SK-MEL-5 (cell line): ENCODE measurements at places on chromosomes 1 and 21.

DNA sequence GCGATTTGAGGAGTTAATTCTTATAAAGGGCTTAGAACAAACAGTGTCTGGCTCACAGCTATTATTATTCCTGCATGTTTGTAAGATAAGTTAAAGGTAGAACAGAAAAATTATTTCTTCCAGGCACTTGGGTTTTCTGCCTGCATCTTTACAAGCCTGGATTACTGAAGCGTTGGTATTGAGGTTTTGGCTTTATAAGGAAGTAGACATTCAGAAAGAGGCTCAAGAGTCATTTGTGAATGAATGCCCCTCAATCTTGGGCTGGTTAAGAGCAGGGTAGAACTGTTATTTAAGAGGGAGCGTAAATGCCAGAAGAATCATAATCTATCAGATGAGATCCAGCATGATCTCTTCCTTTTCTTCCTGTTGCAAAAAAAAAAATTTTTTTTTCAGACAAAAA, 77.3 kb upstream of the ARID1A start:
- no peak for DNase-seq

- DNase-seq, result no peak
Observed at GRCh38 chr1:231410036-231410612, 12.0 kb downstream of the EGLN1 start.

- DNase-seq, result peak; percentile 74
Observed at GRCh38 chr1:11650331-11650991, 3.8 kb downstream of the FBXO2 start.

- DNase-seq, result no peak
Observed at GRCh38 chr1:37175666-37176215, 141.4 kb upstream of the GRIK3 start.

DNA sequence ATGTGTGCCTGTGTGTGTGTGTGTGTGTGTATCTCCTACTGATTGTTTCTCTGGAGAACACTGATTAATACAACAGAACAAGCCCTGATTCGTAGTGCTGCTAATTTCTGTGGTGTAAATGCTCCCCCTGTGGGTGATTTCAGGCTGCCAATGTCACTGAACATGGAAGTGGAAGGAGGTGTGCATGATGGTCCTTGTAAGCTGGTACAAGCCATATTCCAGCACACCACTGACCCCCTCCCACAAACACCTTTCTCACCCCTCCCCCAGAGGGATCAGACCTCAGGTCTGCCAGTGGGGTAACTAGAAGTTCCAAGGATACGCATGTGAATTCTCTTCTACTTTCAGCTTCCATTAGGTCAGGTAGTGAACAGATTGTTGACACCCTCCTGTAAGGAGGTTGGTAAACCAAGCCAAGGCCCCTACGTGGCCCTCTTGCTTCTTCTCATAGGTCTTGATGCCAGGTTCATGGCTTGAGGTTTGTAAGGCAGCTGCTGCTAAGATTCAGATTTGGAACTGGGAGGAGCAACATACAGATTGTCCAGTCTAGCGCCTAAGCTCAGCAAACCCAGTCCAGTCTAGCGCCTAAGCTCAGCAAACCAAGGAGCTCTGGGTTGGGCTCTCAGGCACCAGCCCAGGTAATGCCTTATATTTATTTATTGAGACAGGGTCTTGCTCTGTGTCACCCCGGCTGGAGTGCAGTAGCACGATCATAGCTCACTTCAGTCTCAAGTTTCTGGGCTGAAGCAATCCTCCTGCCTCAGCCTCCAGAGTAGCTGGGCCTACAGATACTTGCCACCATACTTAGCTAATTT, 38.7 kb downstream of the DHCR24 start:
- DNase-seq, result no peak

GRCh38 chr21:28937737-28938136, 54.9 kb downstream of the LTN1 start:
- DNase-seq, result no peak

DNA sequence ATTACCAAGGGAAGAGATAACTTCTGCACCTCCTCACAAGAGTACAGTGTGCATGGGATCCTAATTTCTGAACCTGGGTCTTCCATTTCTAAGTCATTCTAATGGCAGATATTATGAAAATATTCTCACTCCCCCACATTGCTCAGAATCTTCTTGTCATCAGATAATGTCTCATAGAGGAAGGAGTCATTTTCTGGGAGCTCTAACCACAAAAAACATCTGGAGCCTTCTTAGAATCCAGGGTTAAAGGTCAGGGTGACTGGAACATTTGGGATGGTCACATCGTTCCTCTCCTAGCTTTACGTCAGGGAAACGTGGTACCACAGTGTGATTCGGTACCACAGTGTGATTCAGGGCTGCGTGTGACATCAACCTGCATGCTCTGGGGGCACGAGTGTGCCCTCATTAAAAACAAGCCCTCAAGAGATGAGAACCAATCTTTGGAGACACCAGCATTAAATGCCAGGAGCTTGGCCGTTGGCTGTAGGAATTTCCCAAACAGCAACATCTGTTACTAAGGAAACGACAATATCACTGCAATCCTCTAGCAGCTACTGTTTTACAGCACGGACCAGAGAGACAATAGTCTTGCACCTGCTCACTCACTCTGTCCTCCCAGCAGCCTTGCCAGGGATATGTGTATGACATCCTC, 179.1 kb downstream of the PSMG1 start:
- no peak for DNase-seq

DNA sequence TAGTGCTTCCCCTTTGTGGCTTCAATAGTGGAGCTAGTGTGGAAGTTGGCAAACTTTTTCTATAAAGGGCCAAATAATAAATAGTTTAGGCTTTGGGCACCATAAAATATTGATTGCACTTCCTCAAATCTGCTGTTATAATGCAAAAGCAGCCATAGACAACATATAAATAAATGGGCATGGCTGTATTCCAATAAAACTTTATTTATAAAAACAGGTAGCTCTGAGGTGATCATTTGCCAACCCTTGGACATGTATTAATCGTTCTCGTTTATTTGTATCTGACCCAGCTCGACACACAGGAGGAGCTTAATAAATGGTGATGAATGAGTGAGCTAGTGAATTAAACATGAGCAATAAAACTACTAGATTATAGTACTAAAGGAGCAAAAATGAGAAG, 13.3 kb downstream of the KAZN start:
- no peak for DNase-seq

GRCh38 chr1:172657586-172657985, 1.3 kb upstream of the FASLG start:
- DNase-seq, result no peak

DNA sequence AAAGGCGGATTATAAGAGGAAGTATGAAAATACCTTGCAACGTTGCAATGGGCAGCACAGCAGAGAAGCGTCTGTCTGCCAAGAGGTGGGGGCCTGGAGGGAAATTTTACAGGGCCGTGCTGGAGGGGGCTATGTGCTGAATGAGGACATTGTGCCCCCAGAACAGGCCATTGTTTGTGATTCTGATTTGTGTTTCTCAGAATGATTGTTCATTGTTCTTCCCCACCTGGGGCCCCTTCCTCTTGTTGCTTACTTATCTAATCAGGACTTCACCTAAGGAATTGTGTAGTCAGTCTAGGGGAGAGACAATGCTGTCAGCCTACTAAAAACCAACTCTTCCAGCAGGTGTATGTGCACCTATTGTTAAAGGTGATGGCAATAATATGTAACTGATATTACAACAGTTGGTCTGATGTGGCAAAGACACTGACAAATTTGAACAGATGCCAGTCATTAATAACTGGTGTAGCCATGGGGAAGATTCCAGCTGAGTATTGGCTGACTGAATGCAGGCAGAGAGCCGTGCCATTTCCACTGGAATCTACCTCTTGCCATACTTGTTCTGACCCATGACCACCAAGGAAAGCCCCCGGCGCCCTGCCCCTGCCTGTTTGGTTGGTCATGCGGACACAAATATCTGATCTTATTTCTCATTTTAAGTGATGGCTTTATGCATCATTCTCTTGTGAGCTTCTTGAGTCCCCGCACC, 45.2 kb upstream of the PSEN2 start:
- no peak for DNase-seq

GRCh38 chr1:100349246-100349645, 3.1 kb upstream of the CDC14A start:
- no peak for DNase-seq

DNA sequence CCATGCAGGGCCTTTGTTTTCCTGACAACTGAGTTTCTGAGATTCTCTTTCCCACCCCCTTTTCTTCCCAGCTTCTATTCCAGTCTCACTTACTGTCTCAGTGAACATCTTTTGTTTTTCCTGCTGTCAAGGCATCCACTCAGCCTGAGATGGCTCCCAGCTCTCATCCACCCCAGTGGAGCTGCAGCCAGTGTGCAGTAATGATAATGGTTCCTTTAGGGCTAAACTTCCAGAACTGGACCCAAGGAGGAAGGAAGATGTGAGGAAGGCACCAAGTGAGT, 44.4 kb upstream of the KIRREL1 start:
- DNase-seq, result no peak

DNA sequence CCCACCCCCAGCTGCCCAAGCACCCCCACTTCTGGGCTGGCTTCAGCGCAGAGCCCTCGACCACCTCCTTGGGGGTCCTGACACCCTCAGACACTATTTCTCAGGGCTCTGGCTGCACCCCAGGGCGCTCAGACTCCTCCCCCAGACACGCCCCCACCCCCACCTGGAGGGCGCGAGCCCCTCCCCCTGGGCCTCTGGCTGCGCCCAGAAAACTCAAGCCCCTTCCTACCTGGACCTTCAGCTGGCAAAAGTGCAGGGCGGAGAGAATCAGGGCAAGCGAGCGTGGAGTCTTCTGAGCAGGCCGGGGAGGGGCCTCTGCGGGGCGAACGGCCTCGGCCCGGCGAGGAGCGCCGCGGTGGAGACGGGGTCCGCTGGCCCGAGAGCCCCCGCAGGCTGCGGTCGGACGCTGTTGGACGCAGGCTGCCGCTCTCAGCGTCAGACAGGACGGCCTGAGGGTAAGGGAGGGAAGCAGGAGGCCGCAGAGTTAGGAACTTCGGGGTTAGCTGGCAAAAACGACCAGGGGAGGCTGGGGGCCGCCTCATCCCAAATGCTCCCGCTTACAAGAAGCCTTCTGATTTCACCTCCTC, 17.4 kb upstream of the NBPF1 start:
- DNase-seq, result no peak

- no peak for DNase-seq
Observed at GRCh38 chr21:35238119-35238518, 189.0 kb upstream of the RUNX1 start.

DNA sequence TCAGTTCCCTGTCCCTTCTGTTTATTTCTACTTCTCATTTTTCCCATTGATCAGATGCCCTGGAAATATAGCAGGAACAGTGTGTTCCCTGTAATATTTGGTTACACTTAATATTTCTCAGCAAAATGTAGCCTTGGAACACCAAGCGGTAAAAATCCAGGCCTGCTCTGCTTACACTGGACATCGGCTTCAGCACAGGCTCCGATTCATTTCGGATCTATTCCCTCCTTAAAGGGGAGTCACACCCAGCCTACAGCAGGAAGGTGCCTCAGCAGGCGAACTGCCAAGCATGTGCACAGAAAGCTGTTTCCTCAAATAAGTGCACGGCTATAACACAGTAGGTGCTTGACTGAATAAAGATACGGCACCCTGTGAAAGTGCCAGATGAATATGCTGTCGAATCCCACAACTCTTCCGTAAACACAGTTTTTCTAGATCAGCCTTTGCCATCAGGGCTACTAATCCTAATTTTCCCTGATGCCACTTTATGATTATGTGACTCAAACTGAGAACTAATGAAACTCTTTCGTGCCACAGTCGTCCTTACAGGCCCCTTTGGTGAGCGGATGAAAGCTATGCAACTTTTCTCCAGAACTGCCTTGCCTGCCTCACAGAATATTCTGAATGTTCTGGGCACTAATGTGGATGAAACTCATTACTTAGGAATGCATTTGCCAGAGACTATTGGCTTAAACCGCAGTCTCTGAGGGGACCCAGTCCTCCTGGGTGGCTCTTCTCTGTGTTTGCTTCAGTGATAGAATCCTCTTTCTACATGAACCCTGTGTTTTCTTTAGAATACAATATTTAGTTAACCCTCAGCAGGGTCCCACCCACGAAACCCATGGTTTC, 275.5 kb upstream of the RUNX1 start:
- no peak for DNase-seq

GRCh38 chr1:176884911-176885310, 279.6 kb downstream of the ASTN1 start:
- no peak for DNase-seq

- DNase-seq, result peak; percentile 92
Observed at GRCh38 chr1:23376890-23377811, 7.5 kb upstream of the ZNF436 start.

DNA sequence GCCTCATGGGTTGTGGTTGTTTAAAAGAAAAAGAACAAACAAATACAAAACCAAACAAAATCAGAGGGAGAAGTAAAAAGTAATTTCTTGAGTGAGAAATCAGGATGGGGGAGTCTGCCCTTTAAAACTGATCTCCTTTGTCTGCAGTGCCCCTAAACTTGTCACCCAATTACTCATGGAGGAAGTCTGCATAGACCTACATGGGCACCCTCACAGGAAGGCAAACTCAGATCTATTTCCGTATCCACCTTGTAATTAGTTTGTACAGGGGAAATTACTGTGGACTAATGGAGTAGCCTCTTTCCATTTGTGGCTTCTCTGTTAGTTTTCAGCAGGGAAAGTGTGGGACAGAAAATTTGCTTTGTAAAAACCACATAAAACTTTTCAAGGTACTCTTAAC, 600.4 kb downstream of the ADGRL2 start:
- no peak for DNase-seq

GRCh38 chr1:226185141-226186036, 1.2 kb downstream of the ACBD3 start:
- DNase-seq, result peak; percentile 11

GRCh38 chr1:200979574-200980451, 43.7 kb downstream of the KIF21B start:
- DNase-seq, result peak; percentile 65
